ENCODE measurements at places on chromosomes 1 and 21.

DNA sequence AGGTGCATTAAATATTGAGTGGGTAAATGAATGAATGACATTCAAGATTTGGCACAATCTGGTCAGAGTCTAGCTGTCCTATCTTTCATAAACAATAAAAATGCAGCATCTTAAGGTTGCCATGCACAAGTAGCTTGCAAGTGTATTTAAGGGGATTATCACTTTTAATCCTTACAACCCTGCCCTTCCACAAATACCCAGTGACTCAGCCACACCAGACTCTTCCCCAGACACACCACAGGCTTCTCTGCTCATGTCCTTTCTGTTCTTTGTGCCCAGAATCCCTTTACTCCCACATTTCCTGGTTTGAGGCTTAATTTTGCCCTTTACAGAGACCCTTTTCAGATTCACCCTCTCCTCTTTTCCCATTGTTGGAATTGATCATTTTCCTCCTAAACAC is 59.8 kb downstream of the KIRREL1 start:
- DNase-seq: no peak

GRCh38 chr1:225517697-225518096 is 89.9 kb upstream of the LBR start:
- DNase-seq: no peak

- no peak for DNase-seq
Measured at GRCh38 chr1:45612941-45613579, 10.8 kb downstream of the CCDC17 start.

GRCh38 chr1:38360807-38361206 is 314.2 kb upstream of the POU3F1 start:
- DNase-seq: no peak

DNA sequence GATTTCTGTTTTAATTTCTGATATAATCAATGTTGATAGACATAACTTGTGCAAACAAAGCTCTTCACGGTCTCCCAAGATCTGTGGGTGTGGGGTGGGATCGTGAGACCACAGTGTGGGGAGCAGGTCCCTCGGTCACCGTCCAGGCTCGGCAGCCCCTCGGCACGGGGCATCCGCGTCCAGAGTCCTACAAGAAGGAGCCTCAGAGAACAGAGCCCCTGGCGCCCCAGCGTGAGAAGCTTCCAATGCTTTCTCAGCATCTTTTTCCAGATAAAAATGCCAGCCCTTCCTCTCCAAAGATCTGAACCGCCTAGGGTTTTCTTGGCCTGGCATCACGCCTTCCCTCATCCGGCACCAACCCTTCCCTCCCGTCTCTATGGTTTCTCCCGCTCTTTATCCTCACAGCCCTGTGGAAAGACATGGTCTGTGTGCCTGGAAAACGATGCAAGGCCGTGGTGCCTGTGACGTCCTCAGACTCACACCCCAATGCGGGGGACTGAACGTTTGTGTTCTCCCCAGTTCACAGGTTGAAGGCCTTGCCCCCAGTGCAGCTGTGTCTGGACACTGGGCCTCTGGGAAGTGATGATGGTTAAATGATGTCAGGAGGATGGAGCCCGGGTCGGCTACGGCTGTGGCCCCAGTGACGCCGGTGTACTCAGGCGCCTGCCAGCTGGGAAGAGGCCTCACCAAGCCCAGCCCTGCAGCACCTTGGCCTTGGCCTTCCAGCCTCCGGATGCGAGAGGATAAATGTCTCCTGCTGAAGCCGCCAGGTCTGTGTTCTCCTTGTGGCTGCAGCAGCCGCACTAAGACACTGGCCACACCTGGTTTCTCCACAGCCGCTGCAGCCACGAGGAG is 45.9 kb upstream of the COL6A2 start:
- DNase-seq: no peak

GRCh38 chr1:241250465-241250864 is 106.5 kb downstream of the RGS7 start:
- no peak for DNase-seq

- no peak for DNase-seq
Measured at GRCh38 chr1:29962831-29963247, 726.5 kb downstream of the PTPRU start.

DNA sequence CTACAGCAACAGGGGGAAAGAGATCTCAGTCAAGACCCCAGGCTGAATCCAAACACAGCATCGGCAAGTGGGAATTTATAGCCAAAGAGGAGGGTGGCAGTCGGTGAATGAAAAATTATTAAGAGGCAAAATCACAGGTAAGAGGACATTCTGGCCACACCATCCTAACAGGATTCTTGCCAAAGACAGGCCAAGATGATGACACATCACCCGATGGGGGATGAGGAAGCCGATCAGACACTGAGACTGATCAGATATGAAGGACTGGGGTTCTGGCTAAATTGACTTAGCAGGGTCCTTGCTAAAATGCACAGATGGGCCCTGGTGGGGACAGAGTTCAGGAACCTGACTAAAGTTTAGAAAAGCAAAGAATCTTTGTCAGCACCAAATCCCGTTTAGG is 402.2 kb downstream of the SMYD3 start:
- DNase-seq: no peak

GRCh38 chr1:1407636-1408318 is 684 bp upstream of the MRPL20 start:
- DNase-seq: no peak

- DNase-seq: no peak
Measured at GRCh38 chr1:193799948-193800690, 613.7 kb upstream of the B3GALT2 start.

- no peak for DNase-seq
Measured at GRCh38 chr1:6998267-6998666, 213.0 kb downstream of the CAMTA1 start.

DNA sequence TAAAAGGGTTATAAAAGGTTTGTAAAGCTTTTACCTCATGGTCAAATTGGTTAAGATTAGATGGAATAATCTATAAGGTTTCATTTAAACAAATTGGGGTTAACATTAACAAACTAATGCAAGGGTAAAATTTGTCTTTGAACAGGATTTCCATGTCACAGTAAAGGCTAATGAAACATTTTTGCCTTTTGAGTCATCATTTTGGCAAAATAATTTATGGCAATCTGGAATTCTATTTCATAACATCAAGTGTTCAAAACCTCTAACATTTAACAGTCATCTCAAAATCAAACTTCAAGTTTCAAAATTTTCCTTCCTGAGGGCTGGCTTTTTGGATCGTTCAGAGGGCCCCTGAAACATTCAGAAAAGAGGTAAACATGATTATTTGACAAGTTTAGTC is 6.6 kb upstream of the CD46 start:
- DNase-seq: no peak

DNA sequence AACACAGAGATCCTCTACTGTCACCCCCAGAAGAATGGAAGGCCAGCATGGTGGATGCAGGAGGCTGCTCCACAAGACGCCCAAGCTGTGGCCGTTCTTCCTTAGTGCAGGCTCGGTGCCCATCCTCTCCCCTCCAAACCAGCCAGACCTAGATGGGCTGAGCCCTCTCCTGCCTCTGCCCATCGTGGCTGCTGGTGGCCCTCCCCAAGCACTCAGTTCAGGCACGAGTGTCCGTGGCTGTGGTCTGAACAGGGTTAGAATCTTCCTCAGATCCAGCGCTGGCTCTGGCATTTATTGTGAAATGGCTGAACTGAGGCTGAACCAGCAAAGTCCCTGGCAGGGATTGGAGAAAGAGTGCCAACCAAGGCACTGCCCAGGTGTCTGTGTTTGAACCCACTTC is 59.5 kb downstream of the TRIM11 start:
- DNase-seq: no peak

GRCh38 chr1:24136956-24137539 is 5.9 kb downstream of the IL22RA1 start:
- DNase-seq: no peak

DNA sequence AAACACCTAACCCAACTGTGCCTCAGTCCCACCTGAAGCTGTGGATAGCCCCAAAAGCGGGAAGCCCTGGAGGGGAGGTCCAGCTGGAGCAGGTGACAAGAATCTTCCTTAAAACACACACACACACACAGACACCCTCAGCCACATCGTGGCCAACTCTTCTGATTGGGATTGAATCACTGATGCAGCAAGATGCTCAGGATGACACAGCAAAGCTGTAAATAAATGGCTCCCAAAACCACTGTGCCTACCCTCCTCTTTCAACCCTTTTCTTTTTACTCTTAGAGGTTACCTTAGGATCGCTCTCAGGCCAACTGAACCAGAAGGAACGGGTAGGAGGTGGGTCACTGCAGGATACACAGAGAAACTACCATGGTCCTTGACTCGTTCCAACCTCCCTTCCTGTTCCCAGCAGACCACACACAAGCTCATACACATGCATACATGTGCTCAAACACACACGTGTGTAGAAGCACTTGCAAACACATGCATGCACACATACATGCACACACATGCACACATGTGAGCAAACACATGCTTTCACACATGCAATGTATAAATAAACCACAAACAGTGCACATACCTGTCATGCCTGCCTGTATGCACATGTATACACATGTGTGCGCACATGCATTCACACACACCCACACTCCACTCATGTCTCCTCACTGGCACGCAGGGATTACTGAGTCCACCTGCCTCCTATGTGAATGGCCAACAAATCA is 14.4 kb downstream of the CAPN9 start:
- DNase-seq: no peak

- no peak for DNase-seq
Measured at GRCh38 chr1:98849969-98850636, 154.6 kb downstream of the PLPPR5 start.

GRCh38 chr1:119467857-119468668 is 38.9 kb upstream of the HSD3B1 start:
- DNase-seq: no peak

DNA sequence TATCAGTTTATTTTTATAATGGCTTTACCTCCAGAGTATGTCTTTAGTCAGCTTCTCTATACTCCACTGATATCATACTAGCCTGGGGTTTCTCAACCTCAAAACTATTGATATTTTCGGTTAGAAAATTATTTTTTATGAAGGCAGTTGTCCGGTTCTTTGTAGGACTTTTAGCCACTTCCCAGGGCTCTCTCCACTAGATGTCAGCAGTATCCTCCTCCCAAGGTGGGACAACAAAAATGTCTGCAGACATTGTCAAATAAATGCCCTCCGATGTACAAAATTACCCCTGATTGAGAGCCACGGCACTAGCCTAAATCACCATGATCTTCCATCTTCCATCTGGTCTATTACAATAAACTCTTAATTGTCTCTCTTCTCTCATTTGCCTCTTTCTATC is 4.1 kb upstream of the GRIK1 start:
- no peak for DNase-seq

- no peak for DNase-seq
Measured at GRCh38 chr1:46278807-46279206, 24.6 kb downstream of the LRRC41 start.

DNA sequence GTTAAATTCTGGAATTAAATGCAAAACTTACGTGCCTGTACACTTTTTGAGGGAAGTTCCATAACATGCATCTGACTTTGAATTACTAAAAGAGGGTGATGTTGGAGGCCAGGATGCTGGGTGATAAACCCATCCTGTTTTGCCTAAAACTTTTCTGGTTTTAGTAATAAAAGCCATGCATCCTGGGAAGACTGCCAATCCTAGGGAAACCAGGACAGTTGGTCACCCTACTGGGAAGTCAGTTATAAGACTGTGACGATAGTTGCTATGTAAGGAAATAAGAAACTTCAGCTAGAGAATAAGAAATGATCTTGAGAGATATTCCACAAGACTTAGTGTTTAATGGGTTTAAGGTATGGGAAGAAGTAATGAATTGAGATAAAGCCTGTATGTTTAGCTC is 336.6 kb upstream of the LYPLAL1 start:
- DNase-seq: no peak

DNA sequence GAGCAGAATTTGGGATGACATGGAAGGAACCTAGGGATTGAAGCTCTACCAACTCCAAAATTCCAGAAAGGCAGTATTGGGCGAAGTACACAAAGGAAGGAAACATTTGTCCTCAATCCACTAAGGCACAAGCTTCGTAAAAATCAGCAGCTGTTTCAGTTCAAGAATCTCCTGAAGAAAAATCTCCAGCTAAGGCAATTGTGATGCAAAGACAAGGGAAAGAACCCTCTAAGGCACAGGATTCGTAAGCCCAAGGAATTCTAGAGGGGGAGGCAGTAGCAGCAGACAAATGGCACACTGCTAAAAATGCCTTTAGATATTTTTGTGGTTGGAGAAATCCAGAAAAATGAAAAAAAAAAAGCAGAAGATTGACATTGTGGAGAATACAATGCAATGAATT is 64.5 kb upstream of the PLPPR5 start:
- no peak for DNase-seq

DNA sequence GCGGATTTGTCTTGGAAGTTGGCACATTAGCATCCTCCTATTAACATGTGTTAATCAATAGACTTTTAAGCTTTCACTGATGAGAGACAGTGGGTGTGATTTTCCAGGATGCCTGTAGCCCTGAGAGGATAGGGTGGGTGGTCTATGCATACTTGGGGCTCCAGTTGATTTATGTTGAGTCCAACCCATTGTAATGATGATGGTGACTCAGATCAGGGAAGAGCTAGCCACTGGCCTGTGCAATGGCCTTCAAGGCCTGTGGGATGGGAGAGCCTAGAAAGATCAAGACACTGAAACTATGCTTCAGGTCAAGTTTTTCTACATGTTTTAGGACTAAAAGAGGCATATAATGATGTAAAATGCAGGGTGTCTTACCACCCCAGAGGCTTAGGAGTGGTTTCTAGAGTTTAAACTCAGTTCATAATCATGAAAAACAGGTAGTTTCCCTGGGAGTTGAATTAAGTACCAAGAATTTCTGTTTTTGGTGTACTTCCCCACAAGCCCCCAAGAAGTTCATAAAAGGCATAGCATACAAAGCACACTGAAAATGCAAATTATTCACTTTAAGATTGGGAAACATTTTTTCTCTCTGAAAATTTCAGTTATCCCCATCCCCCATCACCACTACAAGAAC is 19.9 kb downstream of the BEND5 start:
- DNase-seq: no peak

GRCh38 chr1:109502364-109502851 is 7.1 kb downstream of the AMIGO1 start:
- DNase-seq: no peak

GRCh38 chr1:184952428-184952827 is 21.9 kb downstream of the NIBAN1 start:
- no peak for DNase-seq

DNA sequence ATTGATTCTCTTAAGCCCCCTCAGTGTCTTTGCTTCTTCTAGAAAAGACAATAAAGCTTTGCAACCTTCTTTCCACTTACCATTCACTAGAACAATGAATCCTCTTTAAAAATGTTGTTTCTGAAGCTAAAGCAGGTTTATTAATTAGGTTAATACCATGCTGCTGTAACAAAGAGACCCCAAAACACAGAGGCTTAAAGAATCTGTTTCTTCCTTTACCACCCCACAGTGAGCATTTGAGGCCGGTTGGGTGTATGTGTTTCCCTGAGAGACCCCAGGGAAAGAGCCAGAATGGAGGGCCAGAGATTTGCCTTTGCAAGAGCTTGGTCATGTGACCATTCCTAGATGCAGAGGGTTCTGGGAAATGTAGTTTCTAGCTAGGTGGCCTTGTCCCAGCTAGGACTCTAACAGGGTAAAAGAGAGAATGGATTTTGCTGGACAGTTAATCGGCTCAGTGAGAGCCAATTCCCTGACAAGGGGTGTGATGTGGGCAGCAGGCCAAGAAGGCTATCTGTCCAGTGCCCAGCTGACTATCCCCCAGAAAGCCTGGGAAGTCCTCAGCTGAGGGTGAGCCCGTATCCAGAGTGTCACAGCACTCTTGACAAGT is 191.8 kb upstream of the TMEM51 start:
- no peak for DNase-seq

Measured in left renal cortex interstitium (tissue), 4 donors.